ENCODE measurements at places on chromosomes 13 and 19. TPM values are rescaled to one million over a fixed set of nuclear protein-coding genes. Genes with fewer than 3 reads are reported as not detected.

The UGGT2 gene
- polyA plus RNA-seq, result 55.4 TPM

The ZNF382 gene
- 10.9 TPM for polyA plus RNA-seq

The PSG11 gene
- polyA plus RNA-seq, result not detected

The MYCBP2 gene
- 82.3 TPM for polyA plus RNA-seq

The WDR88 gene
- polyA plus RNA-seq, result 2.0 TPM

The ZNF837 gene
- polyA plus RNA-seq, result 3.1 TPM

The ACER1 gene
- not detected for polyA plus RNA-seq

The TTYH1 gene
- polyA plus RNA-seq, result 7.8 TPM

The LIM2 gene
- polyA plus RNA-seq, result 0.18 TPM

The ELANE gene
- polyA plus RNA-seq, result 0.20 TPM

The CEACAM20 gene
- polyA plus RNA-seq, result not detected

The ZNF534 gene
- polyA plus RNA-seq, result 1.2 TPM

The BST2 gene
- 104 TPM for polyA plus RNA-seq

The ZNF628 gene
- polyA plus RNA-seq, result 2.4 TPM

The KATNAL1 gene
- polyA plus RNA-seq, result 16.7 TPM

The EFNA2 gene
- 1.4 TPM for polyA plus RNA-seq

The KLF1 gene
- polyA plus RNA-seq, result 0.17 TPM

The LILRB5 gene
- polyA plus RNA-seq, result 1.6 TPM

The FGF9 gene
- 23.6 TPM for polyA plus RNA-seq

The PDX1 gene
- polyA plus RNA-seq, result not detected

The AMH gene
- 3.2 TPM for polyA plus RNA-seq

The NXNL1 gene
- 0.35 TPM for polyA plus RNA-seq

The DGKH gene
- 10.8 TPM for polyA plus RNA-seq

The BBC3 gene
- 1.1 TPM for polyA plus RNA-seq

The CALR gene
- 783 TPM for polyA plus RNA-seq

The PPM1N gene
- 0.27 TPM for polyA plus RNA-seq

The CLDN10 gene
- 89.3 TPM for polyA plus RNA-seq

The CRX gene
- polyA plus RNA-seq, result 0.15 TPM

The FOXA3 gene
- polyA plus RNA-seq, result 0.12 TPM

The KLC3 gene
- 1.7 TPM for polyA plus RNA-seq

The OR7D2 gene
- polyA plus RNA-seq, result 0.10 TPM

The XAB2 gene
- polyA plus RNA-seq, result 29.4 TPM

The NLRP11 gene
- 0.25 TPM for polyA plus RNA-seq

The ZNF878 gene
- 2.8 TPM for polyA plus RNA-seq

The MYH14 gene
- 22.9 TPM for polyA plus RNA-seq

The ELSPBP1 gene
- 0.25 TPM for polyA plus RNA-seq

The ZNF888 gene
- 14.8 TPM for polyA plus RNA-seq

The ANKLE1 gene
- polyA plus RNA-seq, result 1.5 TPM

The TMEM38A gene
- 7.7 TPM for polyA plus RNA-seq

The PLIN4 gene
- polyA plus RNA-seq, result 1.3 TPM

The LILRA1 gene
- 0.32 TPM for polyA plus RNA-seq

The DACH1 gene
- polyA plus RNA-seq, result 120 TPM

The SPRED3 gene
- 1.4 TPM for polyA plus RNA-seq

The IFI30 gene
- 11.3 TPM for polyA plus RNA-seq

Measured in left kidney (tissue), 8 donors.